Forelimb muscle (tissue), 1 donor: ENCODE measurements at places on chromosomes 2 and 18.

DNA sequence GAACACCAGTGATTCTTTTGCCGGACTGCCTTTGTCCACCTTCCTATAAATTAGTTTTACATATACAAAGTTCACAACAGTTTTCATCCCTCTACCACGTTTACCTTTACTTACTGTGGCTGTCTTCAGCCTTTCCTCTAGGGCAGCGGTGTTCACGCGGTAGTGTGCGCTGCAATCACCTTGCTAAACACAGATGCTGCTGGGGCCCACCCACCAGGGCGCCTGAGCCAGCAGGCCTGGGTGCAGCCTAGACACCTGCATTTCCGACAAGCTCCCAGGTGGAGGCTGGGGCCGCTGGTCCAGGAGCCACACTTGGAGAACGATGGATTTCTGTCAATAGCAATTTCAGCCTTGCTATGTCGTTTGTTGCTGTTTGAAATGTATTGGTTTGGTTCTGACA lies 83.1 kb downstream of the NDUFA10 start:
- no peak for DNase-seq

- DNase-seq: no peak
Measured at GRCh38 chr2:79799729-79800128, 286.9 kb downstream of the CTNNA2 start.

GRCh38 chr2:69299772-69300516 lies 87.1 kb downstream of the GFPT1 start:
- DNase-seq: no peak

DNA sequence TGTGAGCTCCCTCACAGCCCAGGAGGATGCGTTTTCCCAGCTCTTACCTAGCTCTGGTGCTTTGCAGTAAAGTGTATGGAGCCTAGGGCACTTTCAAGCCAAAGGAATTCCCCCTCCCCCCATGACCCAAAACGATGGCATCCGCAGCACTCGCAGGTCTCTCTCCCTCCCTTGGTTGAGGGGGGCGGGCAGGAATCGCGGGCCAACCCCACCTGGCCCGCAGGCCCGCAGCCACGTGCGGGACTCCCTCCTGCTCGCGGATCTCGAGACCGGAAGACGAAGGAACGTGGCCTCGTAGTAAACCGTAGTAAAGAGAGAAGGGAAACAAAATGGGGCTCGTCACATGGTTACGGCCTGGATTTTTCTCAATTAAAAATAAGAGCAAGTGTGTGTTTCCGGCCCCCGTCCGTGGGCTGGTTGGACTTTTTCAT lies 8.5 kb downstream of the IRS1 start:
- no peak for DNase-seq

- no peak for DNase-seq
Measured at GRCh38 chr2:191864628-191865374, 17.9 kb upstream of the CAVIN2 start.

GRCh38 chr2:109290887-109291643 lies 162.1 kb downstream of the SH3RF3 start:
- DNase-seq: no peak

DNA sequence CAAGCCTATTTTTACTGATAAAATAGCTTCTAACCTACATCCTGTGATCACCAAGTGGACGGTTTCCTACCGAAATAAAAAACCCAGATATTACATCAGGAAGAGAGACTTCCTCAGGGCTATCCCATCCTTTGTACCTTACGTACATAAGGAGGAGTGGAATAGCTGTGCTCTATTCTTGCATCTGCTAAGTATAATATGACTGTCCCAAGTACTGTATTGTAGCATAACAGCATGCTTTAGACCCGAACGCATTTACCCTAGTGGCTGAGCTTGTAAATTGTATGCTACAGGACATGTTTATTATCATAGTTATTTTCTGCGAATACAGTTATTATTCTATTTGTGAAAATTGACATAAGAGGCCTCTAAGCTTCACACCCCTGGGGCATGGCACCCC lies 302.4 kb downstream of the CLIP4 start:
- DNase-seq: no peak

GRCh38 chr18:63157293-63158011 lies 162.1 kb downstream of the BCL2 start:
- DNase-seq: no peak

DNA sequence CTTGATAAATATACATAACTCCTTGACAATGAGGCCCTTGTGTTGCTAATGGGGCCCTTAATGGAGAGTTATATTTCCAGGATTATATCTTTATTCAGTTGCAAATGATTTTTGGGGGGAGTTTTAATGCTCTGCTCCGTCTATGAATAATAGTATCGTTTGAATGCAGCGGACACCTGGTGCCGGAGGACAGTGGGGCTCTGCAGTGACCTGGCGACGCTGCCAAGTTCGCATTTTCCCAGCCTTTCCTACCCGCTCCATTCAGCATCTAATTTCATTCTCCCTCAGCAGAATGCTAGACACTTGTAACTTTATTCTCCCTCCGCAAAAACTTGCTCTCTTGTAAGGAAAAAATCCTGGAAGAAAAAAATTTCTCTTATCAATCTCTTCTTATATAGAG lies 257.6 kb upstream of the SALL3 start:
- DNase-seq: no peak

DNA sequence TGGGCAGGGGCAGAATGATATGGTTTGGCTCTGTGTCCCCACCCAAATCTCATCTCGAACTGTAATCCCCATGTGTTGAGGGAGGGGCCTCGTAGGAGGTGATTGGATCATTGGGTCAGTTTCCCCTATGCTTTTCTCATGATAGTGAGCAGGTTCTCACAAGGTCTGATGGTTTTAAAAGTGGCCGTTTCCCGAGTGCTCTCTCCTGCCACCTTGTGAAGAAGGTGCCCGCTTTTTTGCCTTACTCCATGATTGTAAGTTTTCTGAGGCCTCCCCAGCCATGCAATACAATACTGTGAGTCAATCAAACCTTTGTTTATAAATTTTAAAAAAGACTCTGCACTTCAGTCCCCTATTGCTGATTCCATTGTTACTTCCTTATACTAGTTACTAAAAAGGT lies 82.9 kb upstream of the CDKL4 start:
- DNase-seq: no peak

DNA sequence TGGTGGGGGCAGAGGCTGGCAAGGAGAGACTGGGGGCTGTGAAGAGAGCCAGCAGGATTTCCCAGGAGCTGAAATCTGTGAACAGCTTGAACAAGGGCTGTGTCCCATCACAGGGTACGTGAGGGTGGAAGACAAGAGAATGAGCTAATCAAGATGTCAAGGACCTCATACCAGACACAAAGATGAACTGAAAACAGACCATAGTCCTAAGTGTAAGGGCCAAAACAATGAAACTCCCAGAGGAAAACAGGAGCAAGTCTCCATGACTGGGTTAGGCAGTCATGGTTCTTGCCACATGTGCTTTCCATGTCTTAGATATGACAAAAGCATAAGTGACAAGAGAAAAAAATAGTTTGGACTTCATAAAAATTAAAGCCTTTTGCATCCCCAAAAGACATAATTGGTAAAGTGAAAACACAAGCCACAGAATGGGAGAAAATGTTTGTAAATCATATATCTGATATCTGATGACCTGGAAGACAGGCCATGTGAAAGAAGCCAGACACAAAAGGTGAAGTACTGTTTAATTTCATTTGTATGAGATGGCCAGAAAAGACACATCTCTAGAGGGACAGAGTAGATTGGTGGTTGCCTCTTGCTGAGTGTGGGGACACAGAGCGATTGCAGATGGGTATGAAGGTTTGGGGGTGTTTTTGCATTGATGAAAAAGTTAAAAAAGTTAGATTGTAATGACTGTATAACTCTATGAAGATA lies 67.6 kb downstream of the FHOD3 start:
- DNase-seq: no peak

DNA sequence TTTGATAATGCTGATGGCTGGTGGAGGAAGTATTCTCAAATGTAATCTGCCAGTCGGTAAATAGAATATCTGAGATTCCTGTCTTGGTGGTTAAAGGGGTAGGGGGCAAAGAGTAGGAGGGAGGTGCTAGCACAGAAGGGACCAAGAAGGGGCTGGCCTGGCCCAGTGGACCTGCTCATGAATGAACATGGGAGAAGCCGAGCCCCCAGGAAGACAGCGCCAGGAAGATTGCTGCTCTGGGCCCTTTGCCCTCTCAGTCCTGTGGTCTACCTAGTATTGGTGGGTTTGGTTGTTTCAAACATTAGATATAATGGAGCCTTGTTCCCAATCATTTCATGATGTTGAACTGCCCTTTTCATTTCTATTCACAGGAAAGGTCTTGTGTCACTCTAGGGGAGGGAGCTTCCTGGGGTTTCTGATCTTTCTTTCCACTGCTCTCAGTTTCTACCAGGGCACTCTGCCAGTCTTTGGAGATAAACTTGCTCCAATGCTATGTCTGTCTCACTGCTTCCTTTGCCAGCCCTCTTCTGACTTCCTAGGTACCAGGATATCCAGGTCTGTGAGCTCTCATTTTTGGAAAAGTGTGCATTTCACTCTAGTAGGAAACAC lies 5.3 kb upstream of the MOCOS start:
- no peak for DNase-seq

GRCh38 chr18:46421973-46422551 lies 235.0 kb downstream of the LOXHD1 start:
- no peak for DNase-seq

GRCh38 chr2:12890481-12890991 lies 173.8 kb downstream of the TRIB2 start:
- DNase-seq: no peak

GRCh38 chr2:166653185-166653813 lies 159.2 kb upstream of the SCN7A start:
- DNase-seq: no peak

- no peak for DNase-seq
Measured at GRCh38 chr2:205383601-205384000, 298.7 kb upstream of the NRP2 start.

GRCh38 chr2:28247290-28247689 lies 145.4 kb upstream of the FOSL2 start:
- no peak for DNase-seq

GRCh38 chr2:64952511-64953482 lies 36.4 kb upstream of the SLC1A4 start:
- DNase-seq: no peak

DNA sequence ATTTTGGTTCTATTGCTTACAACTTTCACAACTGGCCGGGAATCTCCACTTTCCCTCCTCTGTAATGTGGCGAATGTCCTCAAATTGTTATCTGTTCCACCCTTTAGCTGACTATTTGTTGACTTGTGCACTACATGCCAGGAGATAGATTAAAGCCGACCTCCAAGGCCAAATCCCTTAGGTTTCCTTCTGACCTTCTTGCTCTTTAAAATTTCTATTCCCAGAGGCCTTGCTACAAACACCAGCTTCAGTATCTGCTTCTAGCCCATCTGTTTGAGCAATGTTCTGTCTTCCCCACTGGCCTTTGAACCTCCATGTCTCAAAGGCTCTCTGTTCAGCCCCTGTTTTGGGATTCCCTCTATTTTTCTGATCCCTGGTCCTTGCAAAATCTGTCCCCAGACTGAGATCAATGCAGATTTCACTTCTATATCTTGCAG lies 426.2 kb downstream of the LRATD1 start:
- DNase-seq: no peak

DNA sequence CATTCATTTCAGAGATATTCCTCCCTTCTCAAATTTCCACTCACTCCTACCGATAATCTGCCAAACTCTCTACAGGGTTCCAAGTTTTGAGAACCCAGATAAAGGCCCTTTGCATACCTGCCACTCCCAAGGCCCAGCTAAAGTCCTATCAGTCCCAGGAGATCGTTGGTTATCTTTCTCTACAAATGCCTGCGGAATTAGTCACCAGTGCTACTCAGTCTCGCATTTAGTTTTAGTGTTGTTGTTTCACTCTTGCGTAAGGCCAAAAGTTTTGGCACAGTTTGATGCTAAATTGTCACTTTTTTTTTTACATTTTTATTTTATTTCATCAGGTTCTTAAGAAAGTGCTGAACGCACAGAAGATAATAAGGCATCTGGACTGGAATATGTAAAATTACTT lies 29.2 kb upstream of the SETBP1 start:
- no peak for DNase-seq

DNA sequence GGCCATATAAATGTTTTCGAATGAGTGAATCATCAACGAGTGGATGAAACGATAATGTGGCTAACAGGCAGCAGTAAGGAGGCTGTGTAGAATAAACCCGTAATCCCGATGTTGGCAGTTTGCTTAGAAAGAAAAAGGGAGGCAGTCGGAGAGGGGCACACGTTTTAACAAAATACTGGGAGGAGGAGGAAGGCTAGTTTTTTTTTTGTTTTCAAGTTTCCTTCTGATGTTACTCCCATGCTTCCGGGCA lies 476 bp upstream of the MSH2 start:
- DNase-seq: no peak

DNA sequence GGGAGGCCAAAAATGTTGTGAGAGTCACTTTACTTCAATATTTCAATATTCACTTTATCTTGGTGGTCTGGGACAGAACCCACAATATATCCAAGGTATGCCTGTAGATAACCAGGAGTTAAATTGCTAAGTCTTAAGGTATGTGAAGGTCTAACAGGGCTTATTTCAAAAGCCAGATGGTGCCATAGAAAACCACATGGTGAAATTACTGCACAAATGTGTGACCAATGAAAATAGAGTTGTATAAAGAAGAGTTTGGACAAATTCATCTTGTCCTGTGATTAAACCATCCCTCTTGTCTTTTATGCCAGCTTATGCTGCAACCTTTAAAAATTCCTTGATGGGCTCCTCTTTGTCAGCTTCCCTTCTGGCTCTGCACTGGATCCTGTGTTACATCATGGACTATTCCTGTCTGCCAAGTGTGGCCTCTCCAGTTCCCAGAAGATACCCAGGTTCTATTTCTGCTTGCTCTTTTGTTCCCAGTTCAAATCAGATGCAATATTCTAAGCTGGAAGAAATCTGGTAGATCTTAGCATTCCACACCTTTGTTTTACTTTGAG lies 46.8 kb downstream of the ANTXR1 start:
- DNase-seq: no peak

- no peak for DNase-seq
Measured at GRCh38 chr2:50930726-50931125, 101.2 kb downstream of the NRXN1 start.

DNA sequence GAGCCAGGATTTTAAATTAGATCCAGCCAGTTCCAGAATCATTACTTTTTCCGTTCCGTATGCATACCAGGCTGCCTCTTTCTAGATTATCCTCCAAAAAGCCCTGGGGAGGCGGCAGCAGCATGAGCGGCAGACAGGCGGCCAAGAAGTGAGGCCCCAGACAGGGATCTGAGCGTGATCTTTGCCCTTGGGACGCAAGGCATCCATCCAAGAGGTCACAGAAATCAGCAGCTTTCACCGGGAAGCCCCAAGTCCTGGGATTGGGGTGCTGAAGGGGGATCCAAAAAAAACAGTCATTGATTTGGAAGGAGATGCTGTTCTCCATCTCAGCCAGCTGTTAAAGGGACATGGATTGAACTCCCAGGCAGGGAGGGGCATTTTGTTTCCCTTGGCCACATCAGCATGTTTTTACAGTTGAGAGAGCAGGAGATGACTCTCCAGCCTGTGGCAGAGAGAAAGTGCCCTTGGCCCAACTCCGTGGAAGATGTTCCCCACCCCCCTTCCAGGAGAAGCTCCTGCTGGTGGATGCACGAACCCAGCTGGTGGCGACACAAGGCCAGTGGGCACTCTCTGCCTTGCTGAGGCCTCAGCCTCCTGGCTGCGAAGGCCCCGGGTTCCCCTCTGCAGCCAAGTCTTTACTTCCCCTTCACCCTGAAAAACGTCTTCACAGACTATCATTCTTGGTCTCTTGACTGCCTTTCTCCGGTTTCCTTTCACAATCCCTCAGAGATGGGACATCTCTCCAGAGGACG lies 265.6 kb downstream of the ANAPC1 start:
- peak; percentile 39 for DNase-seq

GRCh38 chr2:230694241-230694640 lies 18.4 kb upstream of the CAB39 start:
- DNase-seq: no peak
